Activated naive CD4-positive, alpha-beta T cell treated with anti-CD3 and anti-CD28 coated beads, Interleukin-2, amount 50 U/mL, for 72 hours (primary cell): ENCODE measurements at places on chromosomes 6 and 20.

- no peak for DNase-seq
Measured at GRCh38 chr6:106370639-106371038, 10.1 kb downstream of the CRYBG1 start.

GRCh38 chr20:53284256-53284655 is 309.4 kb downstream of the ZNF217 start:
- DNase-seq: no peak

- no peak for DNase-seq
Measured at GRCh38 chr6:87757792-87758191, 55.8 kb upstream of the AKIRIN2 start.

GRCh38 chr6:157169226-157169625 is 154.1 kb downstream of the TMEM242 start:
- DNase-seq: no peak

- DNase-seq: no peak
Measured at GRCh38 chr6:155417454-155417853, 38.2 kb downstream of the NOX3 start.

DNA sequence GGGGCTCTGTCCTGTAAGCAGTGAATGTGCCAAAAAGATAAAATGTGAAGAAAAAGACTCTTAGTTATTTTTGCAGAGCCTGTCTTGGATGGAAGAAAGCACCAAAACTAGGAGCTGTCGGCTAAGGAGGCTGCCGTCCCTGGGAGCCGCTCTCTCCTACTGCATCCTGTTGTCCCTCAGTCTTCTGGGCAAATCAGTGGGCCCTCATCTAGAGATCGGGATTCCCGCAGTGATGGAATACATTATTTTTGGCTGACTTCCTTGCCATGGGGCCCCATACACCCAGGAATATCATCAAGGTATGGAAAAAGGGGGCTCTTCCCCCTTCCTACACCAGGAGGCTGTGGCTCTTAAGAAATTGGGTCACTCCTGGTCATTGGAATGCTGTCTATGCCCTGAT is 3.2 kb downstream of the TTLL2 start:
- no peak for DNase-seq
